Chondrocyte (in vitro differentiated cells): ENCODE measurements at places on chromosomes 5 and 9.

DNA sequence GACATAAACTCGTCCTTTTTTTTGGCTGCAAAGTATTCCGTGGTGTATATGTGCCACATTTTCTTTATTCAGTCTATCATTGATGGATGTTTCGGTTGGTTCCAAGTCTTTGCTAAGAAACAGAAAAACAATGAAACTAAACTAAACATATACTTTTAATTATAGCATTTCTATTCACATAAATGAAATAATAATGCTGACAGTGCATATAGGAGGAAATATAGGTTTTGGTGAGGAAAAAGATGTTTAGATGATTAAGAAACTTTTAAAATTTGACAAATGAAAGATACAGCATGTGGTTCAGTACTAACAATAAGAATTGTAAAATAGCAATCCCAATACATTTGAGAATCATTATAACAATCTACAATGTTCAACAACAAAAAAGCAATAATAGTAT is 1094.5 kb upstream of the CDH6 start:
- H3K4me3 ChIP-seq: no peak overlapping the region
- no peaks in the 10 kb centered on the region for H3K27me3 ChIP-seq
- H3K36me3 ChIP-seq: peaks cover 1% of the 10 kb centered on the region
- no peak for DNase-seq

GRCh38 chr5:23451156-23451555 is 56.3 kb upstream of the PRDM9 start:
- peaks cover 26% of the 10 kb centered on the region for H3K4me1 ChIP-seq
- no peak for DNase-seq
- H3K36me3 ChIP-seq: no peaks in the 10 kb centered on the region
- H3K27me3 ChIP-seq: no peaks in the 10 kb centered on the region
- no peak overlapping the region for H3K27ac ChIP-seq
- H3K4me3 ChIP-seq: no peak overlapping the region

GRCh38 chr5:67793966-67794365 is 421.6 kb upstream of the PIK3R1 start:
- no peak overlapping the region for H3K4me3 ChIP-seq
- H3K27ac ChIP-seq: no peak overlapping the region
- no peak for DNase-seq
- H3K4me1 ChIP-seq: peaks cover 28% of the 10 kb centered on the region
- no peaks in the 10 kb centered on the region for H3K36me3 ChIP-seq

- H3K36me3 ChIP-seq: no peaks in the 10 kb centered on the region
- no peaks in the 10 kb centered on the region for H3K4me1 ChIP-seq
- H3K27me3 ChIP-seq: no peaks in the 10 kb centered on the region
- no peak for DNase-seq
- no peak overlapping the region for H3K27ac ChIP-seq
Measured at GRCh38 chr5:20157089-20157488, 169.1 kb upstream of the CDH18 start.

- H3K4me3 ChIP-seq: no peak overlapping the region
- peak; percentile 90 for DNase-seq
- no peak overlapping the region for H3K27ac ChIP-seq
- no peaks in the 10 kb centered on the region for H3K27me3 ChIP-seq
- no peaks in the 10 kb centered on the region for H3K4me1 ChIP-seq
Measured at GRCh38 chr9:137390553-137391410, 32.2 kb downstream of the EXD3 start.

- peaks cover 26% of the 10 kb centered on the region for H3K4me1 ChIP-seq
- H3K27ac ChIP-seq: peak overlapping the region; percentile 69
- no peaks in the 10 kb centered on the region for H3K27me3 ChIP-seq
Measured at GRCh38 chr5:179828756-179829421, 8.2 kb downstream of the SQSTM1 start.

- no peaks in the 10 kb centered on the region for H3K27me3 ChIP-seq
- H3K27ac ChIP-seq: no peak overlapping the region
- peak; percentile 88 for DNase-seq
Measured at GRCh38 chr9:136062657-136063439, 32.2 kb downstream of the NACC2 start.

DNA sequence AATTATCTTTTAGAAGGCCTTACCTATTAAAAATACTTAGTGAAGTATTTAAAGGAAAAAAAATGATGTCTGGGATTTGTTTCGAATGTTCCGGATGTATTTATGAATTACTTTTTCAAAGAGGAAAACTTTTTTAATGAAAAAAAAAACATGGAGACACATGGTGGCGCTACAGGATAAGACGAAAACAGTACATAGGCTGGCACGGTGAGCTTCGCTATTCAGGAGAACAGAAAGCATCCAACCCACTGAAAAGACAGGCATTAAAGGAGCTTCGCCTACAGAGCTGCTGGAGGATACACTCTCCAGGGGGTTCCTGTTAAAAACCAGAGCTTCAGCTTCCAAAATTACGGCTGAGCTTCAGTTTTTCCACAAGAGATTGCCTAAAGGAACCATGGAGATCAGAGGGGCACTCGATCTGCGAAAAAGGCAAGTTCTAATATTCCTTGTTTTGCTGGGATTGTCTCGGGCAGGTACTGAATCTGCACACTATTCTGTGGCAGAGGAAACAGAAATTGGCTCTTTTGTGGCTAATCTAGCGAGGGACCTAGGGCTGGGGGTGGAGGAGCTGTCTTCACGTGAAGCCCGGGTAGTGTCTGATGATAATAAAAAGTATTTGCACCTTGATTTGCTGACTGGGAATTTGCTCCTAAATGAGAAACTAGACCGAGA is at the start of gene PCDHB14:
TSS of gene PCDHB14 (plus strand) at position 232 of the 672 bp plus-strand sequence. CDS start at position 395, 163 bp downstream.
- peaks cover 7% of the 10 kb centered on the region for H3K4me1 ChIP-seq
- peaks cover 34% of the 10 kb centered on the region for H3K36me3 ChIP-seq
- no peaks in the 10 kb centered on the region for H3K27me3 ChIP-seq
- no peak within 1 kb of the TSS for H3K27ac ChIP-seq

DNA sequence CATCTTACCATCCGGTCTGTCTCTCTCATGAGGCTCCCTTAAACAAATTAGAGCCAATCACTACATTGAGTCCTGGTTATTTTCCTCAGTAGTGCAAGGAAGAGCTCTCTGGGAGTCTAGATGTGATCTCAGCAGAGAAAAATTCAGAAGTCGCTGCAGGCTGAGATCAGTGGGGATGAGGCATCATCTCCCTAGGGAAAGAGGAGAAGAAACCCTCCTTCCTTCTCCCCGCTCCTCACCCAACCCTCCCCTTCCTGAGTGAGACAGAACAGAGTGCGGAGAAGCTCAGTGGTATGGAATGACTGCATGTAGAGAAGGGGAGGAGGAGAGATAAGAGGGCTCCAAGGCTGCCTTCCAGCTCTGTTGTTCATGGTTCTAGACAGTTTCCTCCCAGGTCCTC is 80.5 kb downstream of the PAPPA start:
- H3K27me3 ChIP-seq: no peaks in the 10 kb centered on the region
- H3K4me1 ChIP-seq: peaks cover 89% of the 10 kb centered on the region
- H3K4me3 ChIP-seq: no peak overlapping the region
- no peak for DNase-seq
- peak overlapping the region; percentile 94 for H3K27ac ChIP-seq

DNA sequence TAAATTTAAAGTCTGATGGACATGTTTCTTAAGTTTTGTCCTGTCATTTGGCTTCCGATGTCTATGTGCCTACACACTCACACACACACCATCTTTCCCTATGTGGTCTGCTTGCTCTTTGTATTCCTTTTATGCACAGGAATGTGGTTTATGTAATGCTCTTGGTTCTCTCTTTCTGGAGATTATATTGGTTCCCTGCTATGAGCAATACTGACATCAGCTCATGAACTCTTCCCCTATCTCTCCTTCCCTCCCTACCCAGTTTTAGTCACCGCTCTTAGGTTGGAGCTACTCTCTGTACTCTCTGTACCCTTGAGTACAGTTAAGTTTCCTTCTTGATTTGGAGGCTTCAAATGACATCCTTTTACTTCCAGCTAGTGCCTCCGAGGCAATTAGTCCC is 77.9 kb upstream of the MVB12B start:
- H3K27ac ChIP-seq: no peak overlapping the region
- DNase-seq: no peak
- H3K27me3 ChIP-seq: no peaks in the 10 kb centered on the region
- H3K4me3 ChIP-seq: no peak overlapping the region

DNA sequence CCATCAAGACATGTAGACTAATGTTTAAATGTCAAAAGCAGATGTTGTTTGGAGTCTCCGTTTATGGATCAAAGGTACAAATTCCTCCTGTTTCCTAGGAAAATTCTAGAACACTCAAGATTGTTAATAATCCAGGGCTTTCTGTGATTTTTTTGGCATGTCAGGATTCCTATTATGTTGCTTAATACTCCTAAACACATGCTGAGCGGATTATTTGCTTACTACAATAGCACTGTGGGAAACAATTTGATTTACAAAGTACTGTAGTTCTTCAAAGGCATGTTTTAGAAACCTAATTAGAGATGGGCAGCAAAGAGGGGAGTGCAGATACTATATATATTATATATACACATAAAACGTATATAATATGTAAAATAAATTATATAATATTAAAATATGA is 19.0 kb upstream of the SCAMP1 start:
- no peak for DNase-seq
- peaks cover 5% of the 10 kb centered on the region for H3K36me3 ChIP-seq
- no peak overlapping the region for H3K4me3 ChIP-seq

DNA sequence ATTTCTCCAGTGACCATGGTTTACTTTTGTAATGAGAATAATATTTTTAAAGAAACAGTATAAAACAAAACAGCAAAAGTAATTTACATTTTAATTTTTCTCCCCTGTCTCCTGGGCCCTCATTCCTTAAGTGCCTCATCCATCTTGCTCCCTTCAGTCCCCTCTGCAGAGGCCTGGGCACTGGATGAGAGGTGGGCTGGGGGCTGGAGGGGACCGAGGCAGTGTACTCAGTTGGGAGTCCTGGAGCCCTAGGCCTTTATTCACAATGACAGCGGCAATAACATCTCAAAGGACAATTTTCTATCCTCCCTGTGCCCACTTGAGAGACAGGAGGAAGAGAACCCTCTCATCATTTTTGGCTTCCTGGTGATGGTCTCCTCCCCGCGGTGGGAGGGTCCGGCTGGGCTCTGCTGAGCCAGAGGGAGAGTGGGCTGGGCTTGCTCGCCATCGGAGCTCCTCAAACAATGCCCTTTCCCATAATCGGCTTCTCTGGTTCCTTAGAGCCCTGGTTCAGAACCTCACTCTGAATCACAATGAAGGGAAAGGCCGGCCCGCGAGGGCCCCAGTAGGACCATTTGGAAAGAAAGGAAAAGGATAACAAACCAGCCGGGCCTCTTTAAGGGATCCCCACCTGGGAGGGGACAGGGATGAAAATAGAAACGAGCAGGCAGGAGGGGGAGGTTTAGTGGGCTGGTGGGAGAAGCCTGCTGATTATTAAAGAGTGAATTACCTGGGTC is 9.7 kb upstream of the SMIM32 start:
- H3K4me3 ChIP-seq: no peak overlapping the region
- H3K4me1 ChIP-seq: peaks cover 3% of the 10 kb centered on the region
- H3K27me3 ChIP-seq: no peaks in the 10 kb centered on the region

DNA sequence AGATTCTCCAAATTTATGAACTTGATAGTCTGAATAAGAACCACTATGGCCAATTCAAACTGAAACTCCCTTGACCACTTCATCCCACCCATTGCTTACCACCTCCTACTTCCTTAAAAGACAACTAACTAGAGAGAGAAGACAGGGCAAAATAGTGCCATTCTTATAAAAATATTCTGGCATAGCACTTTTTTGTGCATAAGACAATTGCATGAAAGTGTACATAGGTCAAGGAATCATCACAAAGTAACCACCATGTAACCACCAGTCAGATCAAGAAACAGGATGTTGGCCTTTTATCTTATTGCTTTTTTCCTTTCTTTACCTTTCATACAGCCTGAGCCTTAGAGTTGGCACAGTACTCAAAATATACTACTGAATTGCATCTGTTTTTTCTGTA is 8.1 kb upstream of the ARSB start:
- no peak overlapping the region for H3K27ac ChIP-seq
- no peaks in the 10 kb centered on the region for H3K27me3 ChIP-seq
- H3K4me3 ChIP-seq: no peak overlapping the region
- H3K36me3 ChIP-seq: no peaks in the 10 kb centered on the region

DNA sequence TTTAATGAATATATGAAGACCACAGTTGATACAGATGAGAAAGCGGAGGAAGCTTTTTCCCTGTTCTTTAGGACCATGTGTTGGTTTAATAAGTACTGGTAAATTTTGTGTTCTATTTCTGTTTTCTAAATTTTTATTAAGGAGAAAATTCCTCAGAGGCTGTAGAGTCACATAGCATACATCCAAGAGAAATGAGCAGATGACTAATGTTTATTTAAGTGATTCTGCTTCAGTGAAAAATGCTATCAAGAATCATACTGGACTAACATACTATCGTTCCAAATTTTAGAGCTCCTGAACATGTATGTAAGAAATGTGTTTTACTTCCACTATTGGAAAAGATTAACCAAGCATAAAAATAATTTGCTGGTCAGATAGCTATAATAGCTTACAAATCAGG is 115.0 kb downstream of the KIAA1958 start:
- no peaks in the 10 kb centered on the region for H3K27me3 ChIP-seq
- H3K36me3 ChIP-seq: no peaks in the 10 kb centered on the region
- peak overlapping the region; percentile 56 for H3K27ac ChIP-seq

DNA sequence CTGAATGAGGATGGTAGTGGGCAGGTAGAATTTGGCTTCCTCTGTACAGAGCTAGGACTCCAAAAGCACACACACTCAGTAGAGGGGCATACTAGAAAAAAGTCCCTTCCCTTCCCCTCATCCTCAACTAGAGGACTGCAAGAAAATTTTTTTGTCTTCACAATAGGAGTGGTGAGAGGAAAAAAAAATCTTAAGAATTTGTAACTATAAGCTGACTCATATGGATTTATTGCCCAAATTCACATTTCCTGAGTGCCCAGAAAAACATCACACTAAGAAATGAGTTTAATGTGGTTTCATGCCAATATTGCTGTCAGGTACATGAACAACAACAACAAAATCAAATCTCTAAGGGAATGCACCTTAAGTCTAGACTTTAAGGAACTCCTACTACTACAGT is 43.7 kb downstream of the RANBP6 start:
- peaks cover 24% of the 10 kb centered on the region for H3K36me3 ChIP-seq
- peaks cover 14% of the 10 kb centered on the region for H3K4me1 ChIP-seq
- peak overlapping the region; percentile 52 for H3K27ac ChIP-seq
- no peaks in the 10 kb centered on the region for H3K27me3 ChIP-seq
- DNase-seq: no peak

DNA sequence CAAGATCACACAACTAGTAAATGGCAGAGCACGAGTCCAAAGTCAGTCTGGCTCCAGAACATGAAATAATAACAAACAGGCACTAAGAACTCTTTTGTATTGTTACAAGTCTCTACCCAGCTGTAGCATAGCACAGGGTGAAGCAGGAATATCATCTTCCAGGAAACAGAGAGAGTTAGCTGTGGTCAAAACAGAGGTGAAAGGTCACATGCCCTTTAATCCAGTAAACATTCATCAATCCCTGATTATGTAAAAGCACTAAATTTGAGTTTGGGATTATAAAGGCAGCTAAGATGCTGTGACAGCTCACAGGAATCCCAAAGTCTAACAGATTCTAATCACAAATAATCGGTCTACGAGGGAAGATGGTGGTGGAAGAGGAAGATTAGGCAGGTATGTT is 133.0 kb upstream of the ASTN2 start:
- peaks cover 17% of the 10 kb centered on the region for H3K27me3 ChIP-seq
- H3K4me3 ChIP-seq: no peak overlapping the region
- no peak for DNase-seq
- H3K4me1 ChIP-seq: no peaks in the 10 kb centered on the region
- H3K36me3 ChIP-seq: no peaks in the 10 kb centered on the region
- H3K27ac ChIP-seq: no peak overlapping the region
